Cortex of kidney (tissue), 1 donor: ENCODE measurements at places on chromosomes 7 and 10.

- DNase-seq: no peak
These were observed 14.5 kb upstream of the FAM204A start for GRCh38 chr10:118356628-118357027.

DNA sequence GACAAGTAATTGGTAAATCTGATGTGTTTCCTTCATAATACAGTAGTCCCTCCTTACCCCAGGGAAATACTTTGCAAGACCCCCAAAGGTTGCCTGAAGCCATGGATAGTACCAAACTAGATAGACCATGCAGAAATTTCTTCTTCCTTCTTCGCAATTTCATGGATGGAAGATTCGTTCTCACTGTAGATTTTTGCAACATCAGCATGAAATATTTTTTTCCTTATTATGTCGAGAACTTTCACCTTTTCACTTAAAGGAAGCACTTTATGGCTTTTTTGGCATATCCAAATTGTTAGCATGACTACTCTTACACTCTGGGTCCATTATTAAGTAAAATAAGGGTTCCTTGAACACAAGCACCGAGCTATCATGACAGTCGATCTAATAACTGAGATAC, 333.2 kb downstream of the LHFPL3 start:
- DNase-seq: no peak

- DNase-seq: no peak
These were observed 13.4 kb downstream of the SSC4D start for GRCh38 chr7:76395965-76396726.

GRCh38 chr10:13669901-13670300, 83.1 kb downstream of the PRPF18 start:
- no peak for DNase-seq

GRCh38 chr10:106183041-106183440, 981.5 kb downstream of the SORCS1 start:
- DNase-seq: no peak

DNA sequence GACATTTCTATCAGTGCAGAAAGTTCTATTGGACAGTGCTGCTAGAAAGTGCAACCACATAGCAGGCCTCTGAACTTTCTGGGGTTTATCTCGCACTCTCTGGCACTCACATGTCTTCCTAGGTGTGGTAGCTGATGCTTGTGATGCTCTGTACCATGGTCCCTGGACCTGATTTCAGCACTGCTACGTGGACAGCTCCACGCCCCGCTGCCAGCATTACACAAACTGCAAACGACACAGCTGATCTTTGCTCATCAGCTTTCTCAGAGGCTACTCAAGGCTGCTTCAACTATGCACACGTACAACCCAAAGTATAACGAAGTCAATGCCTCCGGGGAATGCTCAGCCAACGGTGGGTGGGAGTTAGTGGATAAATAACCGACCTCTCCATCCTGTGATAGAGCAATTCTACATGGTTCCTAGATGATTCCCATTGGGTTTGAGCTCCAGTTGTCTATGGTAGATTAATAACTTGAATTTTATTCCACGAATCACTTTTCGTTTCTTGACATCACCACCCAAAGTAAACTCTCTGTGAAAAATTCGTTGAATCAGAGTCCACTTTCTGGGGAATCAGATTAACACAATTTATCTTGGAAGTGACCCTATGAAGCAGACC, 302.5 kb downstream of the ACTR3B start:
- DNase-seq: no peak

GRCh38 chr7:108091461-108091831, 38.7 kb downstream of the LAMB4 start:
- no peak for DNase-seq

DNA sequence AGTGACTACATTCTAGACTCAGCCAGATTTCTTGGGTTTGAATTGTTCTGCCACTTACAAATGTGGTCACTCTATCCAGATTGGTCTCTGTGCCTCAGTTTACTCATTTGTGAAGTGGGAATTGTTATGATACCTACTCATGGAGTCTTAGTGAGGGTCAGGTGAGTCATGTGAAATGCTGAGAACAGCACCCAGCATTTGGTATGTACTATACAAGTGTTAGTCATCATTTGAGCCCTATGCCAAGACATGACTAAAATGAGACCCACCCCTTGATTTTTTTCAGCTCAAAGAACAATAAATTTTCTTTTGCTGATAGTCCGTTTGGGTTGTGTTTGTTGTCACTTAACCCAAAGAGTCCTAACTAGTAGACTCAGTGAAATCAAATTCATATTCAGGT, 92.8 kb downstream of the CHN2 start:
- DNase-seq: no peak

DNA sequence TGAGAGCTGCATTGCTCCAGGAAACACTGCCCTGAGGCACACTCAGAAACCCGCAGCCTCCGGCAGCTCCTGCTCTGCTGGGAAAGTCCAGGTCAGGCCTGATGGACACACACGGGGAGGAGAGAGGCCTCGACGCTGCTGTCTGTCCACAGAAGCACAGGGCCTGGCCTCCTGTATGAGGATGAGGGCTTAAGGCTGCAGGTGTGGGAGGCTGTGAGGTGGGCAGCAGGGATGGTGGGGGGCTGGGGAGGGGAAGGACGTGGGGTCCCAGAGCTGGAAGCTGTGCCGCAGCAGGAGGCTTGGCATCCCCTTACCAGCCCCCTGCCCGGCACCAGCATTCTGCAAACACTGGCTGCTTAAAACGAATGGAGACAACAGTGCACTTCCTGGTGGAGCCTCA, 186.2 kb downstream of the DNAJB6 start:
- DNase-seq: no peak

DNA sequence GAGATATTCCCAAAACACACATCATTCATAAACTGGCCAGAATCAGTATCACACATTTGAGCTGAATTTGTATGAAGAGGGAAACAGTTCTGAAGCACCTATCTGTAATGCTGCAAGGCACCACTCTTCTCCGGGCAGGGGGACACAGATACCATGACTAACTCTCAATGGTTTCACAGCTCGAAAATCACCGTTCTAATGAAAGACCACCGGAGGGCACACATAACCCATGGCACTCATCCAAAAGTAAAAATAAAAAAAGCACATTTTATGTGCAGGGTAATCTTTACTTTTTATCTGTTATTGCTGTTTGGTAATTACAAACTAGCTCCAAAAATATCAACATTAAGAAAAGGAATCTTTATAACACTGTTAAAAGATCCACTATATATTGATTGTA, 137.5 kb downstream of the PARD3 start:
- no peak for DNase-seq

DNA sequence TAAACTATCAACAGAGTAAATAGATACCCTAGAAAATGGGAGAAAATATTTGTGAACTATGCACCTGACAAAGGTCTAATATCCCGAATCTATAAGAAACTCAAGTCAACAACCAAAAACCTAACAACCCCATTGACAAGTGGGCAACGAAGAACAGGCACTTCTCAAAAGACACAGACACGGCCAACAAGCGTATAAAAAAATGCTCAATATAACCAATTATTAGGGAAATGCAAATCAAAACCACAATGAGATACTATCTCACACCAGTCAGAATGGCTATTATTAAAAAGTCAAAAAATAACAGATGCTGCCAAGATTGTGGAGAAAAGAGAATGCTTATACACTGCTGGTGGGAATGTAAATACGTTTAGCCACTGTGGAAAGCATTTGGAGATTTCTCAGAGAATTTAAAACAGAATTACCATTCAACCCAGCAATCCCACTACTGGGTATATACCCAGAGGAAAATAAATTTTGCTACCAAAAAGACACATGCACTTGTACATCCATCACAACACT, 63.2 kb upstream of the CAV2 start:
- DNase-seq: no peak

DNA sequence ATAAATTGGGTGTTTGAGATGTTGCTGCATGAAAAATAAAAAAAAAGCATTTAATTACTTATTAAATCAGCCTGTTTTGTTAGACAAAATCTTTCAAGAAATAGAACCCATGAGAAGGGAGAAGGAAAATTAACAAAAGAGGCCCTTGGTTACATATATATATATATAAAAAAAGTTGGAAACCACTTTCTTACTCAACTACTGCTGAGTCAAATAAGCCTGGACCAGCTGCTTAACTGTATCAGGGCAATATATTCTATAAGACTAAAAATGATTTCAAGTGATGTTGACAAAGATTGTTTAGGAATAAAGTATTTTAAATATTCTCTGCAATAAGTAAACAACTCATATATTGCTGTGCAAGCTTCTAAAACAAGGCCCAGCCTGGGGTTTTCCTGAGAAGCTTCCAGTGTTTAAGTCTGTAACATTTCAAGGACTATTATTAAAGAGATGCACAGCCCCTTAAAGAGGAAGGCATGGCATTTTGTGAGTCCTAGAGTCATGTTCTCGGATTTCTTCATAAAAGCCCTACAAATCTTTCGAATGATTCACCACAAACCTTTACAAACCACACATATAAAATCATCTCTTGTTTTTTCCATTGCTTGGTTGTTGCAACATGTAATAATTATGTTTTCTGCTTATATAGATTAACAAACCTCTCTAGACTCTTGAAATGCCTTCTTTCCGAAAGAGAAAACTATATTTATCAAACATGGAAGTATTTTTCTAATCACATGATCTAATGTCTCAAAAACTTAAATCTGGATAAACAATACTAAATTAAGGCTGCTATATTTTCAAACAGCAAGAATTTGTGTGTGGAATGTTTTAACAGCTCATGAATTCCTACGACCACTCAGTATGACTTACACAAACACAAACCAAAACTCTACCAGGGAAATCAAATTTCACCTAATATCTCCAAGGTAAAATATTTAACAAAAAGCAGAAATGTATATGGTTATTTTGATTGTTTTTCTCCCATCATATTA, 14.3 kb downstream of the JAZF1 start:
- no peak for DNase-seq

DNA sequence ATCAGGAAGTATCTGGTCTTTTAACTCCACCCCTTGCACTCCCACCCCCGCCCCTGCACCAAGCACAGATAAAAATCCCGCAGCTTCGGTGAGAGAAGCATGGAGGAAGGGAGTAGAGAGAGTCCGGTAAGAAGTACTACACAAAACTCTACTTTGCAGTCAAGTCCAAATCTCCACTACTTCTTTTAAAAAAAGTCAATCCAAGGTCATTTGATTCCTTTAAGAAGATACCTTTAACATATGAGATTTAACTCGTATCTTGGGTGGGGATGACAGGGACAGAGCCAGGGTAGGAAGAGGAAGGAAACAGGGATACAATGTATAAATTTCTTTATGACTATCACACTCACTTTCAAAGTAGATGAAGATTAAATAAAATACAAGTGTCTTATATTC, 132.1 kb downstream of the NRBF2 start:
- no peak for DNase-seq

DNA sequence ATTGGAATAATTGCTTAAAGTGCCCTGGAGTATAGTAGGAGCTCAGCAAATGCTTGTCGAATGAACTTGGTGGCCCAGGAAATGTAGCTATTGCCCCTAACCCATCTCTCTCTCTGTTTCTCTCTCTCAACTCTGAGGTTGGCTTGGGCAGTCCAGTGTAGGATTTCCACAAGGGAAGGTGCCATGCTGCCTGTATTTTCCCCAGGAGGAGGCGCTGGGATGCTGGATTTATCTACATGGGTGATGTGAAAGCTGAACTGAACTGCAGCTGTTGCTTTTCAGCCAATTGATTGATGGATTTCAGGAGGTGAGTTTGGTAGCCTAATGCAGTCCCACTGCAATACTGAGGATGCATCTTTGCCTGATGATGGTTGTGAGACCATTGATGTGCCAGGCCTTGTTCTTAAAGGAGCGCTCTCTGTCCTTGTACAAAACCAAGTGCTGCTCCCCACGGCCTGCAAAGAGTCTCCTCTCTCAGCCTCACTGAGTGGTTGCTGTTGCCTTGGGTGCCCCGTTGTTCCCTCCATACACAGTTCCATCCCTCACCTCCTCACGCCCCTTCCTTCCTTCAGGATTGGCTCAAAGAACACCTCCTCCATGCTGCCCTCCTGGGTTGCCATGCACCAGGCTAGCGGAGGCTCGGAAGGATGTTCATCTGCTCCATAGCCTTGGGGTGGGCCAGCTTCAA, 200.6 kb downstream of the GLRX3 start:
- no peak for DNase-seq

DNA sequence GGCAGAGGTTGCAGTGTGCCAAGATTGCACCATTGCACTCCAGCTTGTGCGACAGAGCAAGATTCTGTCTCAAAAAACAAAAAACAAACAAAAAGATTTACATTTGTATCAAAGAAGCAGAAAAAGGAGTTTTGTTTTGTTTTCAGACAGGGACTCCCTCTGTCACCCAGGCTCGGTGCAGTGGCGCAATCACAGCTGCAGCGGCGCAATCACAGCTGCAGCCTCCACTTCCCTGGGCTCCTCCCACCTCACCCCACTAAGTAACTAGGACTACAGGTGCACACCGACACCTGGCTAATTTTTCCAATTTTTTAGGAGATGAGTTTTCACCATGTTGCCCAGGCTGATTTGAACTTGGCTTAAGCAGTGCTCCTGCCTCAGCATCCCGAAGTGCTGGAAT, 1.8 kb downstream of the ARMC10 start:
- DNase-seq: no peak

- no peak for DNase-seq
These were observed 43.2 kb downstream of the RBAK start for GRCh38 chr7:5088906-5089305.

- DNase-seq: no peak
These were observed 205.3 kb upstream of the ZNF32 start for GRCh38 chr10:43854007-43854406.

GRCh38 chr10:30038781-30039536, 20.4 kb downstream of the JCAD start:
- DNase-seq: no peak

- no peak for DNase-seq
These were observed 154.8 kb downstream of the GRK5 start for GRCh38 chr10:119362122-119362521.

DNA sequence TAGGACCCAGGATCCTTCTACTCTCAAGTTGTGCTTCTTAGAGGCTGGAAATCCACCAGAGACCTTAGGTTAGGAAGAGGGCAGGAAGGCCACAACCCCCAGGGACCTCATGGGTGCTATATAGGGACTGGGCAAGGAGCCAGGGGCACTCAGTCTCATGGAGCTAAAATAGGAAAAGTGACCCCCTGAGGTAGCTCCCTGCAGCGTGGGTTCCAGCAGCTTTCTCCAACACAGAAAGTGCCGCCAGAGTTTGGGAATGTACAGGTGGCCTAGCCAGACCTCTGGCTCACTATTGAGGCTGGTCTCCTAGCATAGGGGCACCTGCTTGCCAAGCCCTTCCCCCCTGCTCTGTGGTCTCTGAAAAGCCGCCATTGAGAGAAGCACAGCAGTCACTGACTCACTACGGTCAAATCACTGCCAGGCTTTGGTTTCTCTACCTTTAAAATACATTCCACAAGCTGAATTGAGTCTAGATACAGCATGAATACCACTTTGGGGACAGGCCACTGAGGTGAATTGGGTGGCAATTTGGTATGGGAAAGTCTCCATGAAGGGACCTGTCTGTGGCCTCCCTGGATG, 333.2 kb upstream of the PODXL start:
- DNase-seq: no peak

DNA sequence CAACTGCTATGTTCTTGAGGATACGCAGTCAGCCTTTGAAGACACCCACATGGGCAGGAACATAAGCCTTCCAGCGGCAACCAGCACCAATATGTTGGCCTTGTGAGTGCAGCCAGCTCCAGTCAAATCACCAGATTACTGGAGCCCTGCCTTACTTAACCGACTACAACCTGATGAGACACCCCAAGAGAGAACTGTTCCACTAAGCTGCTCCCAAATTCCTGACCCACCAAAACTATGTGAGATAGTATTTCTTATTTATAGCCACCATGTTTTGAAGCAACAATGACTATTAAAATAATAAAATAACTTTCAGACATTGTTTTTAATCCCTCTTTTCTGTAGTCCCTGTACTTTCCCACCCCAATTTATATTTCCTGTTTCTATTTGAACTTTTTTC, 179.6 kb downstream of the ADK start:
- no peak for DNase-seq
